ENCODE measurements at places on chromosomes 7 and 10.

- DNase-seq: no peak
Observed at GRCh38 chr7:21428659-21428941, 717 bp downstream of the SP4 start.

DNA sequence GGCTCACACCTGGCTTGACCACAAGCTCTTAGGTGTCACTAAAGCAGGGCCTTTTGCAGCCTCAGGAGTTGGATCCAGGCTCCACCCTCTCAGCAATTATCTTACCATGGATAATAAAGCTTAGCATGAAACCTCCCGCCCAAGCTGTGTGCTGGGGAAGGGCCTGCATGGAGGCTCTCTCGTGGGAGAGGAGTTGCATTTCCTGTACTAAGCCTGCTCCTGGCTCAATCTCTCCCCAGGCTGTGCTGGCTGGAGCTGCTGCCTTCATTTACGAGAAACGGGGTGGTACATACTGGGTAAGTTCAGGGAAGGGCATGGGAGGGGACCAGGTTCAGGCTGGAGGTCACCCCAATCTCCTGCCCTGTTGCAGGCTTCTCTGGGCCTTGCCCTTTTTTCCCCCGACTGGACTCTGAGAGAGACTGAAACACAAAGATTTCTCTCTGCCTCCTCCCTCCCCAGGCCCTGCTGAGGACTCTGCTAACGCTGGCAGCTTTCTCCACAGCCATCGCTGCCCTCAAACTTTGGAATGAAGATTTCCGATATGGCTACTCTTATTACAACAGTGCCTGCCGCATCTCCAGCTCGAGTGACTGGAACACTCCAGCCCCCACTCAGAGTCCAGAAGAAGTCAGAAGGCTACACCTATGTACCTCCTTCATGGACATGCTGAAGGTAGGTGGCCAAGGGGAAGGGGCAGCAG, 2.7 kb downstream of the TMEM176A start:
- DNase-seq: no peak

- no peak for DNase-seq
Observed at GRCh38 chr7:127976738-127977120, 54.5 kb downstream of the LRRC4 start.

- DNase-seq: no peak
Observed at GRCh38 chr7:11607686-11608085, 224.3 kb downstream of the THSD7A start.

GRCh38 chr10:84432891-84433290, 104.5 kb downstream of the CCSER2 start:
- DNase-seq: no peak

GRCh38 chr7:197413-198335, 5.3 kb downstream of the FAM20C start:
- no peak for DNase-seq

DNA sequence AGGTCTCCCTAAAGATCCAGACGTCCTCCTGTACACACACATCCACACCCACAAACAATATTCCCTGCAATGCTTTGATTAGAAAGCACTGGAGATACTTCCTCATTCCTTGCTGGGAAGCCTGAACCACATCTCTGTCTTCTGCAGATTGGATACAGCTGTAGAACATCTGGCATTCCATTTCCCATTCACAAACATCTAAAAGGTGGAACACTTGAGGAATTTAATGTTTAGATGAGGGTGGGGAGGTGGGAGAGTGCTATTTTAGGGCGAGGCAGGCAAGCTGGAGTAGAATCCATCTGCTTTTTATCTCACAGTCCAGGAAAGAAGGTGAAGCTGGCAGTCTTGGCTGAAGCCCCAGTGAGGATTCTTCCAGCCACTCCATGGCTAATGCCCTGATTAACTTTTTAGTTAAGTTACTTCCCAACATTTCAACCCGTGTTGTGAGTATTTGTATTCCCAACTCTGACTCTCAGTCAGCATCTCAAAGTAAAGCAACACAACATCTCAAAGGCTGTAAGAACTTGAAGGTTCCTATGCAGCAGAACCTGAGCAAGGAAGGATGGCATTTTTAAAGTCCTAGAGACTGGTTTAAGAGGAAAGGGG, 46.1 kb downstream of the CYTH3 start:
- no peak for DNase-seq

GRCh38 chr10:130189608-130190054, 53.4 kb downstream of the GLRX3 start:
- no peak for DNase-seq

- DNase-seq: no peak
Observed at GRCh38 chr7:63789378-63790176, 209.1 kb upstream of the ZNF722 start.

Measured in breast epithelium (tissue), 4 donors.